ENCODE measurements at places on chromosomes 1 and 21.
A peak's percentile ranks its signal among the peaks of the same experiment; 100 is the strongest.

GRCh38 chr1:242187816-242188215 lies 188.9 kb upstream of the MAP1LC3C start:
- no peak for DNase-seq

DNA sequence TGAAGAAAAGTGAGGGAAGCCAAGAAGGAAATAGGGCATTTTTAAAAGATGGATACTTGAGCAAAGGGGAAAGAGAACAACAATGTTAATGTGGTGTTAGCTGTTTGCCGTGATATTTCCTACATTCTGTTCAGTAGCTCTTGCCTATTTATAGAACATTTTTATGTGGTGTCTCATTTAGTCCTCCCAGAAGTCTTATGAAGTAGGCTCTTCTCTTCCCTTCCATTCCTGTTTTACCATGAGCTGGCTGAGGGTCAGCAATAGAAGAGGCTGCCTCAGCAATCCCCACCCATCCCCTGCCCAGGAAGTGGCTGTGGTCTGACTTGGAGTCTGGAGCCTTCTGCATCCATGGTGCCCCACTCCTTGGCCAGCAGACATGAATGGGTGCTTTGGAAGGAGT lies 60.1 kb downstream of the KIAA0040 start:
- no peak for DNase-seq

- DNase-seq: no peak
These were observed 212.1 kb downstream of the GPR52 start for GRCh38 chr1:174659823-174660222.

GRCh38 chr21:41148798-41149197 lies 19.2 kb upstream of the BACE2 start:
- no peak for DNase-seq

- DNase-seq: no peak
These were observed 27.0 kb upstream of the SARS1 start for GRCh38 chr1:109186733-109187086.

GRCh38 chr1:87226341-87226760 lies 102.3 kb upstream of the LMO4 start:
- DNase-seq: peak; percentile 90

GRCh38 chr1:145892486-145893087 lies 6.9 kb upstream of the ANKRD35 start:
- DNase-seq: peak; percentile 38

DNA sequence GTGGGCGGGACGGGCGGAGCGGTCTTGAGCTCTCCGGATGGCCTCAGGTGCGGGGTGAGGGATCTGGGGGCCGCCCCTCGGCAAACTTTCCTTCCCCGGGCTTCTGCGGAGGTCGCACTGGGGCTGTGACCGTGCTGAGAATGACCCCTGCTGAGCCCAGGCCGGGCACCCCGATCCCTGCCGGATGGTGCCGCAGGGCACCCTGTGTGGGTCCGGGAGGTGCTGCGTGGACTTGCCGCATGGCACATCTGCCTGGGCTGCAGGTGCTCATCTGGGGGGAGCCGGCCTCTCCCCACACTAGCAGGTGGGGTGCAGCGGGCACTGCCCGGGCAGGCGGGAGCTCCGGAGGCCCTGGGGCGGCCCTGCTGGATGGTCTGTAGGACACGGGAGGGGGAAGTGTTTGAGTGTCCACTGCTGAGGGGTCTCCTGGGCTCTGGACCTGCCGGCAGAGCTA lies 31.8 kb upstream of the PEX10 start:
- DNase-seq: no peak

DNA sequence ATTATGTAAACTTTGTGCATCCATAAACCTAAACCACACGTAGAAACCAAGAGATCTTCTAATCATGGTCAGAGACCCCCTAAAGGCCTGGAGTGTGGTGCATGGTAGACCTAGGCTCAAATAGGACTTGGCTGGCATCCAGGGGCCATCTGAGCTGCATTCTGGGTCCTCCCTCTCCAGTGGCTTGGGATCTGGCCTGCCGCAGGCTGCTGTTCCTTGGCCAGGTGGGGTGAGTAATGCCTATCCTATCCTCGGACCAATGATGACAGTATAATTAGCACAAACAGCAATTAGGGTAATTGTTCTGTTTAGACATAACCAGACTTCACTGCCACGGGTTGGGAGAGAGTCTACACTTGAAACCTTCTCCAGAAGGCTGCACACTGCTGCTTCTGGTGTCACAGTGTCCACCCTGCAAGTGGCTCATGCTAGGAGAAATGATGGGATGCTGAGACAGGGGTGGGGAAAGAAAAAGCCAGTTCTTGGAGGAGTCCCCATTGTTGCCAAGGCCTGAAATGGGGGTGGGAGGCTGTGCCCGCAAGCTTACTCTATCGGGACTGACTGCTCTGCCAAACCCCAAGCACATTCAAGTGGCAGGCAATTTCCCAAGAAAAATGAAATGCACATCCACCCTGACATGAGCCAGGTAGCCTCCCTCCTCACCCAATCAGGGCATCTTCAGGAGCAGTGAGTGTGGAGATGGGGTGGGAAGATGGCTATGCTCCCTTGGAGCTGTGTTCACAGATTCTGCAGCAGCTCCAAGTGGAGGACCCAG lies 12.5 kb upstream of the PKP1 start:
- DNase-seq: no peak

DNA sequence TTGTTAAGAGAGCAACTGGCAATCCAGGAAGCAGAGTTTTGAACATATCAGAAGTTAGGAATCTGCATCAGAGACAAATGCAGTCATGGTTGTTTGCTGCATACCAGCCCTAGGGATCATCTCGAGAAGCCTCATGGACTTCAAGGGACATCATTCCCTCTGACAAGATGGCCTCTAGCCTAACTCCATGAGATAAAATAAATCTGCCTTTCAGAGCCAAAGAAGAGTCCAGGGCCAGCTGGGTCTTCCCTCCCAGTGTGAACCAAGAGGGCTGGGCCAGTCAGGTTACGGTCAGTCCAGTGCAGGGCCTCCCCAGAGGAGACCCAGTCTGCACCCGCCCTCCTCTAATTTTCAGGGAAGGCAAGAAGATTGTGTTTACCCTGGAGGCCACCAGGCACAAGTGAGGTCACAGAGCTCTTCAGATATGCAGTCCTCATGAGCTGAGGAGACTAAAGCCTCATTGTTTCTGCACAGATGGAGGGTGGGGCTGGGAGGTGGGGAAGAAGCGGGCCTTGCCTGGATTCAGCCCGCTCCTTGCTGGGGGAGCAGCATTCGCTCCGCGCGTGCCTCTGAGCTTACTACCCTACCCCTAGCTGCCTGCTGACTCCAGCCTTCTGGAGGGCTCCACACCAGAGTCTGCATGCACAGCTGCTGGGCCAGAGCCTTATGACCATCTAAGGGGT lies 52.8 kb downstream of the CAPN2 start:
- DNase-seq: peak; percentile 62

DNA sequence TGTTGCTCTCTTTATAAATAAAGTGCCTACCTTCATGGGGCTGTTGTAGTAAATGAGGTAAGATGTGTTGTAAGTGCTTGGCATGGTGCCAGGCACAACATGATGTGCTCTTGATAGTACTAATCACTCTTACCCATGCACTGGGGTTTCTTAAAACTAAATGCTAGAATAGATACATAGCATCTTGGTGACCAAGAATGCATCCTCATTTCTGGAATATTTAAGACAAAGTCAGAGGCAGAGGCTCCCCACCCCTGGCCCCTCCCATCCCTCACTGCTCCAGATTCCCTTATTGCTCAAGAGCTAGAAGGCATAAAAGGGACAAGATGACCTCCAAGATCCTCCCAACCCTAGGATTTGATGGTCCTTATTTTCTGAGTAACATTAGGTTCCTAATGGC lies 61.3 kb downstream of the GLUL start:
- no peak for DNase-seq

DNA sequence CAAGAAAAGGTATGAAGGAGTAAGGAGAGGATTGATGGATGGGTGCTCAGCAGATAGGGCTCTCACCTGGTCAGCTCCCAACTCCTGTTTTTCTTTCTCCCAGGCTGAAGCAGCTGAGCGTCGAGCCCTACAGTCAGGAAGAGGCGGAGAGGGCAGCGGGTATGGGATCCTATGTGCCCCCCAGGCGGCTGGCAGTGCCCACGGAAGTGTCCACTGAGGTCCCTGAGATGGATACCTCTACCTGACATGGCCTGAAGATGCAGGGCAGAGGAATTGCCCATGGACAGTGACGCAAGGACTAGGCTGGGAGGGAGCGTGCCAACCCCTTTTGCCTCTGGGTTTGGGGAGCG lies 739 bp downstream of the ZNF593 start:
- no peak for DNase-seq

DNA sequence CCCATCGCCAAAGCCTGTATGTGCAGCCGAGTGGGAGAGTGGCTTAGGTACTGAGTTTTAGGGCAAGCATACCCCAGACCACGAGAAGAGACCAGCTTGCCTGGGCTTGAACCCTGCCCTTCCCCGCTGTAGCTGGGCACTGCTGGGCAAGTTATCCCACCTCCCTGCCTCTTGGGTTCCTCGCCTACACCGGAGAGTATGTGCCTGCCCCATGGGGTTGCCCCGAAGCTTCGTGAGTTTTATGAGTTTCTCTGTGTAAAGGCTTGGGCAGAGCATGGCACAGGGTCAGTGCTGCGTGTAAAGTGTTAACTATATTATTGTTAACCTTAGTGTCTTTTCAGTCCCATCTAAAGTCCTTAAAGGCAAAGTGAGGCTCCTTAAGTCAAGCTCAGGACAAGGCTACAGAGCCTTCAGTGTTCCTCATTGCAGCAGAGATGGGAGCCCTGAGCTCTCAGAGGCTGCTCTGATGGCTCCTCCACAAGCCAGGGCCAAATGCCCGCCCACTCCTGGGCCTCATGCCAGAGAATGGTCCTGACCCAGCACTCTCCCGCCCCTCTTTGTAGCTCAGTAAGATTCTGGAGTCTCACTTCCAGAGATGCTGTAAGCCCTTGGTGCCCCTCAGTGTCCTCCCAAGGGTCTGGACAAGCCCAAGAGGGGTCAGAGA lies 37.0 kb upstream of the KCNA10 start:
- DNase-seq: peak; percentile 8

GRCh38 chr1:231335663-231336602 lies 1.7 kb downstream of the EXOC8 start:
- peak; percentile 37 for DNase-seq

- DNase-seq: no peak
These were observed 24.1 kb upstream of the EIF4G3 start for GRCh38 chr1:21200767-21201166.

DNA sequence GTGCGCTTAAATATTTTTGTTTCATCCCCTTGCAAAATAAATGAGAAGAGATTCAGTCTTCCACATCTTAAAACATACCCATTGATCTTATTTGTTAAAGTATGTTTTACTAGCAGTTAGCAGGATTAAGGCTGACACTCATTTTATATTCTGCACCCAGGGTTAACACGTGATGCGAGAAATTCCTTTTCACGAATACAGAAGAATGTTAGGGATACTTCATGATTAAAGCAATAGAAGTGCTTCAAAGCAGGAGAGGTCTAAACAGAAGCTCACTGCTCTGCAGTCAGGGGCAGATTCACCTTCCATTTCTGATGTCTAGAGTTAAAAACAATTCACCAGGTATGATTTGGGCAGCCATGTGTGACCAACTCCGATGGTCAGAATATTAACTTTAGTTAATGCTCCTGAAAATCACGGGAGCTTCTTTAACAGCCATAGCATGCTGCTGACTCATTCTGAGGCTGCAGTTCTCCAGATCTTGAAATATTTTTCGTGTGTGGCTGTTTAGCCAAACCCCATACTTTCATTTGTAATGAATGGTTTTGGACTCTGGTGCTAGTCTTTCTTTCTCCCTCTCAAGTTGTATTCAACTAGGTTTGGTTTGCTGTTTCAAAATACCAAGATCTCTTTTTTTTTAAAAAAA lies 19.7 kb downstream of the BCAR3 start:
- DNase-seq: peak; percentile 45

DNA sequence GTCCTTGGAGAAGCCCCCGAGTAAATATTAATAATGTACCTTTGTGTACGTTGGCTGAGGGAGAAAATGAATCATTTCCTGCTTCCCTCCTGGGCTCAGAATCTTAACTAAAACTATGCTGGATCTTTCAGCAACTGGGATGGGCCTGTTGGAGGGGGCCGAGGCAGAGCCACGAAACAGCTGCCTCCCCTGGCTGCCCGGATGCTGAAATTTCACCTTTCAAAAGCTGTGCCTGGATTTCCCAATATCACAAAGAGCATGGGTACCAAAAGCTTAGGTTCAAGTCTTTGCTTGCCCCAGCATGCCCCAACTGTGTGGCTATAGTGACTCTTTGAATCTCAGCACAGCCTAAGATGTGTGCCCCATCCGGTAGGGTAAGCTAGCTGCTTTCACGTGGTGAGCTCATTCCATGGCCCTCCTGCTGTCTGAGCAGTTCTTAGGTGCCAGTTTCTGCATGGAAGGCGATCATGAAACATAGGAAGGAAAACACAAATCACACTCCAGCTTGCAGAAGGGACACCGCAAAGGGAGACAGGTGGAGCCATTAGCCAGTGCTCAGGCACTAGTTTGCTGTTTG lies 473.5 kb downstream of the PTPRU start:
- DNase-seq: no peak

GRCh38 chr1:98251497-98251896 lies 330.7 kb upstream of the DPYD start:
- no peak for DNase-seq

GRCh38 chr1:42766741-42767509 lies at the start of the genes C1orf50 and P3H1:
Gene C1orf50, plus strand, starts transcription at chr1:42767249. Its CDS starts 63 bp downstream, at chr1:42767312.
Gene P3H1, minus strand, starts transcription at chr1:42767028. Its CDS starts 57 bp downstream, at chr1:42766971.
- peak; percentile 99 for DNase-seq

DNA sequence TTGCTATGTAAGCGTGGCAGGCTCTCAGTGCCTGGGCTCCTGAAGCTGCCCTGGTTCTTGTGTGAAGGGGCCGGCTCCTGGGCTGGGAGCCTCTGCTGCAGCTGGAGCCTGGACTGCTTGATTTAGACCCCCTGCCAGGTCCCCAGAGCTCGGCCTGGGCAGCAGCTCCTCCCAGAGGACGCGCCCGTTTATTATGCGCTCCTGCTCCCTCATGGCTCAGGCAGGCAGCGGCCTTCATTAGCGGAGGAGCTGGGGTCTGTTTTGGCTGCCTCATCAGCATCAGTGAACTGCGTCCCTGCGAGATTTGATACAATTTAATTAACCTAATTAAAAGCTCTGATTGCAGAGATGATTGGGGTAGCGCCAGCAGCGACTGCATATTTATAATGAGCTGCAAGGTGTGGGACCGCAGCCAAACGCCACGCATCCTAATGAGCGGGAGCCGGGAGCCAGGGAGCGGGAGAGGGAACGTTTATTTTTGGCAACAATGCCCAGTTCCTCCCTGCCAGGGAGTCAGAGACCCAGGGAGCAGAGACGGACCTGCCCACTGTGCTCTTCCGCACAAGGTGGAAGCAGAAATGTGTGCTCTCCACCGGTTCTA lies 16.6 kb downstream of the UTP11 start:
- no peak for DNase-seq

DNA sequence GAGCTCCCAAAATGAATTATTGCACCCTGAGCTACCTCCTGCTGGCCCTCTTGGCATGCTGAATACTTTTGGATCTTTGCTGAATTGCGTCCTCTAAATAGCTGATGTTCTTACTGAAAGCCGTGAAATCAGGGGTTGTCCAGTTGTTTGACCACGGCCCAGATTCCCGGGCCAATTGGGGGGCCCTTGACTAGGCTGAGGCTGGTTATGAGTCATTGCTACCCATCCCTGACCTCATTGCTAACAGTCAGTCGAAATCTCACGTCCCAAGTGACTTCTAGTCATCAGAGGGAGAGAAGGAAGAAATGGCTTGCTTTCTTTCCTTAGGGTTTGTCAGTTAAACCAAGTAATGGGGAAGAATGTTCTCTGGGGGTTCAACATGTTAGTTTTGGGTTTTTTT lies 37.4 kb downstream of the SMYD2 start:
- no peak for DNase-seq

- DNase-seq: no peak
These were observed 148.7 kb downstream of the PLA2G4A start for GRCh38 chr1:186977266-186977957.

GRCh38 chr1:209900734-209901133 lies 37.3 kb upstream of the SYT14 start:
- DNase-seq: no peak
